ENCODE measurements at places on chromosomes 3 and 15.
A peak's percentile ranks its signal among the peaks of the same experiment; 100 is the strongest.

DNA sequence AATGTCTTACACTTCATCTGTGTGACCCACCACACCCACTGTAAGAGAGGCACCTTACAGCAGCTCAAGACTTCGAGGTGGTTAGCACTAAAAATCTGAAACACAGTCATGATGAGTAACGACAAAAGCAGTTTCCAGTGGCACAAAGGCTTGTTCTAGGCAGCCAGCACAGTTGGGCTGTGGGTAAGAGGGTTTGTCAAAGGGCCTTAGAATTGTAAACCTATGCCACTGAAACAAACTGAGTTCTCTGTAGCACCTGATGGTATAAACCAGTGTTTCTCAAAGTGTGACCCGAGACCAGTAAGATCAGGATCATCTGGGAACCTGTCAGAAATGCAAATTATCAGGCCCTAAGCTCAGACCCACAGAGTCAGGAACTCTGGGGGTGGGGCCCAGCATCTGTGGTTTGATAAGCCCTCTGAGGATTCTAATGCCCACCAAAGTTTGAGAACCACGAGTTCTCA, 36.5 kb downstream of the DAPK2 start:
- no peak for DNase-seq

GRCh38 chr3:115986555-115987207, 363.4 kb downstream of the GAP43 start:
- peak; percentile 80 for DNase-seq

DNA sequence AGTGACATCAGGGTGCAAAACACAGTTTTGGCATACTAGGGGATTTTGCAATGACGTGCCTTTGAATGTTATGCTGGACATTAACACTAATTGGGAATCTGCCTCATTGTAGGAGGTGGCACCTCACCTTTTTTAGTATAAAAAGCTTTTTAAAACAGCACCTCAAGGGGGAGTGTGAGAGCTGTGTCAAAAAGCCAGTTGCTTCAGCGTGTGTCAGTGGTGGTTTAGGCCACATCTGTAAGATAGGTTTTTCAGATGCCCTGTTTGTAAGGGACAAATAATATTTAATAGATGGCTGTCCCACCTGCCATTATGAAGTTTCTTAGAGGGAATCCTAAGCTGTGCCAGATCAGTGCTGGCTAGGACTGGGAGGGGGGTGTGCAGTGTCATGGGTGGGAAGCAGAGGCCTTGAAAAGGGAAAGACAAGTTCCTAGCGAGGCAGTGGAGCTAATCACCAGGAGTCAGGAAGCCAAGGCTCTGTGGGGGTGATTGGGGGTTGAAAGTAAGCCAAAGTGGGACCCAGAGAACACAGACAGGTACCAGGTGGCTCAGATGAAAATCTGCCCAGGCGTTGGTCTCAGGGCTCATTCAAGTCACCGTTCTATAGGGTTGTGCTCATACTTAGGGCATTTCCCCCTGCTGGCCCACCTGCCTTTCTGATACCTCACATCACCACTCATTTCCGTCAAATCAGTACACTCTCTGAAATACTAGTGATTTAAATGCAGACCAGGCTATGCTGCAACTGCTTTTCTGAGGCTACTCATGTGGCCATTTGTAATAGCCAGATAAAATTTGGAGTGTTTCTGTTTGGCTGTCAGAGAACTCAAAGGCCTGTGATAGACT, 120.5 kb downstream of the BBX start:
- peak; percentile 73 for DNase-seq

GRCh38 chr3:15657016-15657415, 55.5 kb downstream of the BTD start:
- no peak for DNase-seq

DNA sequence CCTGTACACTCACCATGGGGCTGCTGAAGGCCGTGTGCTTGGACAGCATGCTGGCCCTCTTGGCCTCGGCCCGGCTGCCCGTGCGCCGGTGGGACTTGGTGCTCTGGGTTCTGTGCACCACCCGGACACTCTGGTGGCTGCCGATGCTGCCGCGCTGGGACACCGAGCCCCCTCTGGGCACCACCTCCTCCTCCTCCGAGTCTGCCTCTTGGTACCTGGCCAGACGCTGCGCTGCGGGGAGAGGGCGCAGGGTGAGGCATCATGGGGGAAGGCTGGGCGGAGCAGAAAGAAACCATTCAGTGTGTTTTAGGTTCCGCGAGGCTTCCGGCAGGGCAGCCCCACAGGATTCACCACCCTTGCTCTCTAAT, 145.0 kb downstream of the ATP10A start:
- no peak for DNase-seq

- no peak for DNase-seq
These were observed at the start of gene CX3CR1 for GRCh38 chr3:39279745-39280517. CX3CR1 (minus strand) TSS chr3:39280036; CDS start chr3:39266509, 13,527 bp downstream.

- DNase-seq: no peak
These were observed 70.8 kb downstream of the SEC22A start for GRCh38 chr3:123272547-123272946.

- DNase-seq: no peak
These were observed 11.4 kb downstream of the KLF15 start for GRCh38 chr3:126345641-126346460.

- peak; percentile 6 for DNase-seq
These were observed 6.4 kb downstream of the TEX9 start for GRCh38 chr15:56371495-56372147.

DNA sequence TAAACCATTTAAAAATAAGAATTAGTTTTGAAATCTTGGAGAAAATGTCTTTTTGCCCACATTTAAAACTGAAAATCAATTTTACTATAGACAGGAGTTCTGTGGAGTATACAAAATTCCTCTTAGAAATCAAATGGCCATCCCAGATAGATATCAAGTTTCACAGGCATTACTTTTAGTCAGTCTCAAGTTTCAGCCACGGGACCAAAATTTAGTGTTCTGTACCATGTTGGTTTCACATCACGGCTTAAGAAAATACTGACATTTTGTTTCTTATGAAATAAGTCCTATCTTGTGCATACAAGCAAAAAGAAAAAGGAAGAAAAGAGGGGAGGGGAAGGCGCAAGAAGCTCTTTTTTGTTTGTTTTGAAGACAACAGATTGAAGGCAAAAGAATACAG, 45.7 kb downstream of the EIF2AK4 start:
- no peak for DNase-seq

GRCh38 chr15:25176616-25176923, 221.8 kb downstream of the SNRPN start:
- DNase-seq: no peak

DNA sequence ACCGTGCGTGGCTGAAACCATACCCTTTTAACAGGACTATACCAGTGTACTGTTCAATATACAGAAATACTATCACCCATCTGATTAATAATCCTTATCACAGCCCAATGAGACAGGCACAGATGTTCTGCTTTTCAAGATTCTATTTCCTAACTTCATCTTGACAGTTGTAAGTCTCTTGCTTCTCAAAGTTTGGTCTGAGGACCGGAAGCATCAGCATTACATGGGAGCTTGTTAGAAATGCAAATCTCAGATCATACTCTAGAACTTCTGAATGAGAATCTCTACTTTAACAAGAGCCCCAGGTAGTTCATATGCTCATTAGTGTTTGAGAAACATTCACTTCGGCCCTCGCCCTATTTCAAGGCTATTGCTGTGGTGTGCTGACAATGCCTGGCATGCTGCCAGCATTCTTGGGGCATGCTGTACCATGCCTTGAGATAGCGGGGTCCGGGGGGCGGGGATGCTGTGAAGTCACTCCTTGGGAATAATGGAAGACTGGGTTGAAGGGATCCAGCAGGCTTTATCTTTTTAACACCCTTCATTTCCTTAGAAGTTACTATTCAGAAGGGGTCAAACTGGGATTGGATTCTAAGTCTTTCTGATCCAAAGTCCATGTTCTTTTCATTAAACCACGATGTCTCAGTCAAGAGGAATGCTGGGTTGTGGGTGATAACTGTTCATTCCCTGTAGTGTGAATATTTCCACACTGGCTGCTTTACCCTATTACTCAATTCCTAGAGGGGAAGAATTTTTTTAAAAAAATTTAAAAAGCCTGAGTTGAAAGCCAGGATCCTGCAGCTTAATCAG, 194.7 kb downstream of the LPP start:
- peak; percentile 7 for DNase-seq

- no peak for DNase-seq
These were observed 591.8 kb downstream of the EPHA3 start for GRCh38 chr3:89699229-89699628.

DNA sequence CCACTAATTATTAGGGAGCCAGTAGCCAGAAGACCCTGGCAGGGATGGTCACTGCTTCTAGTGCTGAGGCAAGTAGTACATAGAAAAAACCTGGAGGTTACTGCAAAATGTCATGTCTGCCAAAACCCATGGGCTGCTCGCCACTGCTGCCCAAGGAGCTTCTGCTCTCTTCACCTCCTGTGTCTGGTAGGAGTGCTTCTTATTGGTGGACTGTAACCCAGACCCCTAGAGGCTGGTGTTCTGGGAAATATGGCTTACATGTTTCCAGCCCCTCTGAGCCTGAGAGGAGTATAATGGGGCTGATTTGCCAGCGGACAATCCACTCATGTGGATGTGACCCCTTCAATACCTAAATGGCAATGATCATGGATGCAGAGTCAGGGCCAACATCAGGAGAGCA, 286.4 kb downstream of the EPHB1 start:
- no peak for DNase-seq

DNA sequence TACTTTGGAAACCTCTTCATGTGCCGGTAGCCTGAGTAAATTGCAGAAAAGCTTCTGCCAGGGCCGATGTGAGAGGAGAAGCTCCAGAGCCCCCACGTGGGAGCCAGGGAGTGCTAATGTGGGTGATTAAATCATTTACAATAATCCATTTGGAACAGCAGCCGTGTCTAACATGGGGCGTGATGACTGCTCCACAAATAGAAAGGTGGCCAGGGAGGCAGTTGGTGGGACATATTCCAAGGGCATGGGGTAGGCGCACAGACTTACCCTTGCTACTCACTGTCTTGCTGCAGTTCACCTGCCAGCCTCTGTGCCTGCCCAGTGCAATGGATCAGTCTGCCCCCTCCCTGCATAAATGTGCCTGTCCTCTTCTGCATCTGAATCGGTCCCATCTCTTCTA, 39.3 kb upstream of the INSYN1 start:
- DNase-seq: no peak

DNA sequence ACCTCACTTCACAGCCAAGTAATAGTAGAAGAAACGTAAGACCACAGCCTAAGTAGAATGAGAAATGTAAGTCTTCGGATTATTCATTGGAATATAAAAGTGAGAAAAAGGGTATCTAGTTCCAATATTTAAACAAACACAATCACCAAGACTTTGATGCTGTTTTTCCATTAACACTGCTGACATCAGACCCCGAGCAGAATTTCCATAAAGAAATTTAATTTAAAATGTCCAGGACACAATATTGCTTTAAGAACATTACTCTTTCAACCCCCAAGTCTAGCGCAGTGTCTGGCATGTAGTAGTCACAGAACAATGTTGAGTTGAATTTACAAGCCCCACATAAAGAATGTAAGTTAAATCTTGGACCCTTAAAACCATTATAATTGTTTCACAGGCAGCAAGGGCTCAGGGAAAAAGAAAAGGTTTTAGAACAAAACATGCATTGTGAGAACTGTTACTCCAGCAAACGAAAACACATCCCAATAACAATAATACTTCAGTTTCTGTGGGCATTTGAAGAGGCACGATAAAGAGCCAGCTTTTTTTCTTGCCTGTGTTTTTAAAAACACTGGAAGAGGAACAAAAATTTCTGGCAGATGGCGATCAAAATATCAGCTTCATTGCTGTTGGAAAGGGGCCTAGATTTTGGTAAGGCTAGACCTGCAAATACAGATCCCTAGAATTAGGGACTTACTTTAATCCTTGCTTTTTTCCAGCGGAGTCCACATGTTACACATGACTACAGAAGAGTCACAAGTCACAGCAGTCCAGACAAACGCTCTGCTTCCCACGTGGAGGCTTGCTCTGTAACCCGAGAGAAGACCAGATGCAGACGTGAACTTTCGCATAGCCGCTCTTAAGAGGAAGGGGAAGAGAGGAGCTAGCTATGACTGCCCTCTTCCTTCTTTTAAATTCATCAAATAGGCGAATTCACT, 77.9 kb upstream of the IGSF10 start:
- DNase-seq: peak; percentile 54

- DNase-seq: no peak
These were observed 39.1 kb downstream of the NIPA2 start for GRCh38 chr15:22877607-22878006.

- DNase-seq: no peak
These were observed 238.8 kb downstream of the GAP43 start for GRCh38 chr3:115862099-115862498.

GRCh38 chr3:140376136-140376889, 301.6 kb upstream of the TRIM42 start:
- peak; percentile 11 for DNase-seq

GRCh38 chr3:136952292-136952691, 5.5 kb upstream of the IL20RB start:
- DNase-seq: no peak

DNA sequence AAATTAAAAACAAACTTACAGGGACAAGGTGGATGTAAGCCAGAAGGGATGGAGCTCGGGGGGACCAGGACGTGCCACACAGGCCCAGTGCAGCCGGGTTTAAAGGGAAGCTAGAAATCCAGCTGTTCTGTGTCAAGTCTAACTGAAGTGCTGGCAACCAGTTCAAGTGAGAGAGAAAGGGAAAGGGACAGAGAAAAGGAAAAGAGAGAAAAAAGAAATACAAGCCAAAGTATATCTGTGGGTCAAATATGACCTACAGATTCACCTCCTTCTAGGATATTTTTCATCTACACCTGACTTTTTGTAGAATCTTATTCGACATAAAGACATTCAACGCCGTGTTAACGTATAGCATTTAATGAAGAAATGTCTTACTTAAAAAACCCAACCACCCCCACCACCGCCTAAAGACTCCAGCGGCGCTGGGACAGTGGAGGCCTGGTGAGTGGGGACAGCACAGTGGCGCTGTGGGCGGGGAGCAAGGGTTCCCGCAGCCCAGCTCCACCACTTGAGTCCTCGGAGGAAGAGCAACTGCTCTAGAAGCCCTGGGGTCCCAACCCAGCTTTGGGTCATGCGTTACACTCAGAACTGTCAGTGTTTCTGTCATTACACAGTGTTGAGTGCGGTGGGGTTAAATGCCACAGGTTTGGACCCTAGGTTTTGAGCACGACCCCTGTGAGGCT, 62.3 kb downstream of the CHSY1 start:
- DNase-seq: no peak

DNA sequence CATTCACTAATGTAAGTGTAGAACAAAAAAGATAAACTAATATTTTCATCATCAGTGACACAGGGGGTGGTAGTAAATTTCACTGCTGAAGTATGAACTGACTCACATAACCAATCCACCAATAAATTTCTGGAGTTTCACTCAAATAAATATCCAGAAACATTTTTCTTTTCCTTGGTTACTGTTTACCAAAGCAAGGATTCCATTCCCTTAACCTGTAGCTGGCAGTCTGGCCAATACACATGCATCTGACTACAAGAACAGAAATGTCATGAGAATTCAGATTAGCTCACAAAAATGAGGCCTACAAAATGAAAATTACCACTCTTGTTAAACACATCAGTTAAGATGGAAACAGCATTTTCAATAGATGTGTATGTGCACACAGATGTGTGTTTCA, 80.3 kb downstream of the STAG1 start:
- DNase-seq: no peak

- peak; percentile 77 for DNase-seq
These were observed 25.7 kb downstream of the PCOLCE2 start for GRCh38 chr3:142863010-142863817.

Data from GM23338 (cell line).